ENCODE measurements at places on chromosomes 2 and 18. TPM values are rescaled to one million over a fixed set of nuclear protein-coding genes. Genes with fewer than 3 reads are reported as not detected.

CFAP65 gene
- total RNA-seq, result not detected

CXCR1 gene
- 0.28 TPM for total RNA-seq

CRYBA2 gene
- total RNA-seq, result not detected

MEP1B gene
- not detected for total RNA-seq

ACVR1C gene
- 0.07 TPM for total RNA-seq

LRRTM4 gene
- total RNA-seq, result not detected

MPP4 gene
- 0.88 TPM for total RNA-seq

HOXD1 gene
- not detected for total RNA-seq

RPS27A gene
- total RNA-seq, result 1,417 TPM

DNA sequence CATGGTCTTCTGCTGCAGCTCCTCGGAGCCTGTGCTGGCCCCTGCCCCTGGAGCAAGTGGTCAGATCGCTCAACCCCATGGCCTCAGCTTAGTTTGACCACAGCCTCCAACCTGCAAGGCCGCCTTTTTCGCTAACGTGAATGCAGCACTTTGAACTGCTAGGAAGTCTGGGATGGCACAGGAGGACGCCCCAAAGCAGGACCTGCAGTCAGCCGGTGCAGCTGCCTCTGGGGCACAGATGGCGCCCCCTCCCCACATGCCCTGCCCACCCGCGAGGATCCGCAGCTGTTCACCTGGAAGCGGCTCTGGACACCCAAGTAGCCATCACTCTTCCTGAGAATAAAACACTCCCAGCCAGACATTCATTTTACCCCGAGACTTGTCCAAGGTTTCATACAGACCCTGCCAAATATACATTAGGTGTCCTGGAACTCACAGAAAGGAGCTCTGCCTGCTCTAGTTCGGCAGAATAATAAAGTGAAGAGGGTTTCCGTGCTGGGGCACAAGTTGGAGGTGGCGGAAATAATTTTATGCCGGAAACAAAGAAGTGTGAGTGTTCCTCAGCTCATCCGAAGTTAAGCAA lies 510.1 kb downstream of the EIPR1 start:
- no peak for DNase-seq

DNA sequence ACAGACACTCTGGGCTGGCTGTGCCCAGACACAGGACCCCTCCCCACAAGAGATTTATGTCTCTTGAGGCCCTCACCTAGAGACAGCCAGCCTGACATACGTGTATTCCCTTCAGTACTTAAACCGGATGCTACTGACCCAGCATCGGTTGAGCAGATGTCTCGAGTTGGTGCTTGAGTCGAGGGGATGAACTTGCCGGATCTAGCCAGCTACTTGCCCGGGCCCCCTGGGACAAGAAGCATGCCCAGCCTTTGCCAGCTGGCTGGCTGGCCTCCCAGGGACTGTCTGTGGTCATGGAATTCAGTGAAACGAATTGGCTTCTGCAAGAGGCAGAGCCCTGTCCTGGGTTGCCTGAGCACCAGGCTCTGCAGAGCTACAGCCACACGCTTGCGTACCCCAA lies 36.0 kb downstream of the DNMT3A start:
- DNase-seq, result no peak

DNA sequence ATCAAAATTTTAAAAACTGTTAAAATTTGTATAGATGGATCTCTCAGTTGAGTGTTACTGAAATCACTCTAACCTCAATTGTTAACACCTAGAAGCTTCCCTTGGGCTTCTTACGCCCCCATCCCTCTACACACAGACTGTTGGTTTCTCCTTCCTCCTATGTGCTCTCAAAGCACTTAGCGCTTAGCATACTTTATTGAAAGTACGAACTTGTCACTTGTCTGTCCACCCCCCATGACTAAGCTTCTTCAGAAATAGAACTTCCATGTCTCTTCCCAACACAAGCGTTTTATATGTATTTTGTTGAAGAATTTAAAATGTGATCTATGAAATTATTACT lies 441 bp downstream of the MPHOSPH10 start:
- no peak for DNase-seq

DNA sequence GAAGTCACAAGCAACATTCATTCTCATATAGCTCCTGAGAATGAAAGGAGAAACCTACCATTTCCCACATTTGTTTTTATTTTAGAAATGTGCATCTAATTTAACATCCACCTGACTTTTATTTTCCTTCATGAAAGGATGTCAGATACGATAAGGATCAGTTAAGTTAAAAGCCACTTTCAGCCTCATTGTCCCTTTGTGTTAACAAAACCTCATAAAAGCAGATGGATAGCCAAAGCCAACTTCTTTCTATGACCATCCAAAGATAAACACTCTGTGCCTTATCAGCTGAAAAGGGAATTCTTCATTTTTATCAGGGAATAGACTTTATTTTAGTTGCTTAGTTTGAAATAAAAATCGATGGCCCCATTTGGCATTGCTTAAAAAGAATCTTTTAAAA lies 25.7 kb upstream of the RIT2 start:
- DNase-seq, result no peak

GRCh38 chr2:42951263-42951938 lies 159.0 kb upstream of the HAAO start:
- peak; percentile 64 for DNase-seq

GRCh38 chr18:35811896-35812295 lies 160.6 kb upstream of the RMP24 start:
- DNase-seq, result peak; percentile 42

DNA sequence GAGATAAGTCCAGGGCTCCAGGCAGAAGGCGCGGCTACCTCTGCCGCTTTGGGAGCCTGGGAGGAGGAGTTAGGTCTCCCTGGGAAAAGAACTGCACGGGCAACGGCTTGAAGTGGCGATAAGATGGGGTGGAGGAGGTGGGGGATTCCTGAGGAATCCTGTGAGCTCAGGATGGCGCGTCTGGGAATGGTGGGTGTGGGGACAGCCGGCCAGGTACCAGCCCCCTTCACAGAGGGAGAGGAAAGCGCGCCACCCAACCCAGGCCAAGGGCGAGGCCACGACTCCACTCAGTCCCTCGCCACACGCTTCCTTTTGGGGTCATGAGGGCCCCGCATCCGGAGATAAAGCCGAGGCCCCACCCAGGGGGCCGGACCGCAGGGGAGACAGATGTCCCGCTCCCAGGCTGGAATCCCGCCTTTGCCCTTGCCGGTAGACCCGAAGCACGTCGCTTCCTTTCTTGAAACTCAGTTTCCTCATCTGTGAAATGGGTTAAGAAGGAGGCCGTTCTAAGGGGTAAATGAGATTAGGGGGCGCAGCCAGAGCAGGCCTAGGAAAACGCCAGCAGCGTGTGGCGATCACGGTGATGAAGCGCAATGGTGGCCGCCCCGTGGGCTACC lies 1.7 kb upstream of the CTDSP1 start:
- peak; percentile 84 for DNase-seq

DNA sequence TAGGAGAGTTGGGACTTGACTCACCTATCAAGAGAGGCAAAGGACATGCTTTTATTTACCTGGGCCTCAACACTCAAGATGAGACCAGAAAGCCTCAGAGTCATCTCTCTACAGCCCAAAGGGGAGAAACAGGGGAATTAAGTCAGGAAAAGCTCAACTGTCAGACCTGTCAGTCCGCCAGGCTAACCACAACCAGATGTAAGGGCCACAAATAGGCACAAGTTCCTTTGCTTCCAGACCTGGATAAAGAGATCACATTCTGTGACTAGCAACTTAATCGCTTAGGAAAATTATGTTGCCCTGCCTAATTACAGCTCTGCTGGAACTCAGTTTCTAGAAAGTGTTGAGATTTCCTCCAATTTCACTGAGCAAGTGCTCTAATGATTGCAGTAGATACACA lies 67.9 kb downstream of the ANKRD44 start:
- no peak for DNase-seq

DNA sequence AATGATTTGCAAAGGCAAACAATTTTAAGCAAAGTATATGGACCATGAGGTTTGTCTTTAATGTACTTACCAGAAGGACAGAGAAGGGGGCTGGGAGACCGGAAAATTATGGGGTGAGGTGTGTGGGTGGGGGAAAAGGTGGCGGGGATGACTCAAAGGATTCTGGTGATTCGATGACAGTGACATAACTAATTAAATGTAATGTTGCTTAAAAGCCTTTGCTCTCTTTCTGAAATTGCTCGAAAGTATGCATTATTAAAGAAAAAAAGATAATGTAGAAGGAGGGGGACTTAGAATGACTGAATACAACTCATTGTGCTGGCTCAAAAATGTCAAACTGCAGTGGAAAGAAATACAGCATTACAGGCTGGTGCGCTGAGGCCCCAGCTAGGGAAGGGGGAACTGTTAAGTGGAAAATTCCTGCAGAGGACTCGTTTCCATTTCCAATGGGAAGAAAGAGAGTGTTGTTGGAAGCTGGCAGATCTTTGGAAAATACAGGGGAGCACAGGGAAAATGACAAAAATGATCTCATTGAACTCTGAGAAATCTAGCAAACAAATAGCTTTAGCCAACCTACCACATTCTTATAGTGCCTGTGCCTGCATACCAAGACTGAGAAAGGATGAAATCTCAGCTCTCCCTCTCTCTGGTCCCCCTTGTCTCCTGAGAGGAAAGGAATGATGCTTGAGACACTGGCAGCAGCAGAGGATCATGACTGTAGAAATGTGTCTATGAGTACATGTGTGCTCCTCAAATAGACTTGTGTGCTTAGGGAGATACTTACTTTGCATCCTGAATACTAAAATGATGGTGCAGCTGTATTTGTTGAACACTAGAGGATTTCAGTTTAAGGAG lies 632.4 kb downstream of the NYAP2 start:
- no peak for DNase-seq

- DNase-seq, result no peak
These were observed 5.2 kb downstream of the ANKRD23 start for GRCh38 chr2:96838345-96839292.

GRCh38 chr2:226304308-226304707 lies 495.3 kb downstream of the IRS1 start:
- no peak for DNase-seq

- DNase-seq, result peak; percentile 4
These were observed 1783.9 kb downstream of the SUCLG1 start for GRCh38 chr2:82675186-82675585.

GRCh38 chr2:200262047-200262446 lies 44.4 kb upstream of the SPATS2L start:
- DNase-seq, result no peak

- no peak for DNase-seq
These were observed 233.7 kb downstream of the METTL4 start for GRCh38 chr18:2337552-2338141.

DNA sequence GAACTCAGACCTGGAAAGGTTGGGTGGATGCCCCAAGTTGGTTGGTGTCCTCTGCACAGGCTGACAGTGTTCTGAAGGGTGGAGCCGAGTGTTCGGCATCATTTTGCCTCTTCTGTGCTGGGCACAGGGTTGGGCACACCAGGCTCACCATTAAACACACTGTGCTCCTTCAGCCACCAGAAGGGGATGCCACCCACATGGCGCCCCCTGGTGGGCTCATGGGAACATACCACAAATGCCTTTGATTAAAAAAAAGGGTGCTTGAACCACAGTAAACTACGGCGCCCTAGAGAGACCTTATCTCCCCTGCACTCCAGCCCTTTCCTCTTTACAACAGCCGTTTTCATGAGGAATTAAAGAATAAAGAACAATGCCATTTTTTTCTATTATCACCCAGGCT lies 89.4 kb downstream of the CELF4 start:
- DNase-seq, result no peak

GRCh38 chr2:55887901-55888624 lies 35.5 kb downstream of the EFEMP1 start:
- peak; percentile 91 for DNase-seq

- DNase-seq, result peak; percentile 17
These were observed 106.4 kb upstream of the CCDC85A start for GRCh38 chr2:56077359-56077915.

- no peak for DNase-seq
These were observed 15.8 kb downstream of the CWC22 start for GRCh38 chr2:179991344-179991743.

DNA sequence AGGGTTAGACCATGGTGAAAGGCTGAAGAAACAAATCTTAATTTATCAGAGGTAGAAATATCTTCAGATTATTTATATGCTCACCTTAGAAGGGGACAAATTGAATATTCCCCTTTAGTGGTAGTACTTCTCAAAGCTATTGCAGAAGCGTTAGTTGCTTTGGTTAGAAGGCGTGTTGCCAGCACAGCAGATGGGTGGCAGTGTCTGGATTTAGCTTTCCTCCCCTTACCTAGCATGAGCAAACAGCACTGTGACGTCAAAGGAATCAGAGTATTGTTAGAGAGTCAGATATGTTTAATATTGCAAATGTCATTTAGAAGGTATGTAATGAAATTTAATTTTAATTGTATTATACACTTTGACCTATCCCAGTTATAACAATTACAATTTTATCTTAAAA lies 27.2 kb upstream of the GALR1 start:
- no peak for DNase-seq

DNA sequence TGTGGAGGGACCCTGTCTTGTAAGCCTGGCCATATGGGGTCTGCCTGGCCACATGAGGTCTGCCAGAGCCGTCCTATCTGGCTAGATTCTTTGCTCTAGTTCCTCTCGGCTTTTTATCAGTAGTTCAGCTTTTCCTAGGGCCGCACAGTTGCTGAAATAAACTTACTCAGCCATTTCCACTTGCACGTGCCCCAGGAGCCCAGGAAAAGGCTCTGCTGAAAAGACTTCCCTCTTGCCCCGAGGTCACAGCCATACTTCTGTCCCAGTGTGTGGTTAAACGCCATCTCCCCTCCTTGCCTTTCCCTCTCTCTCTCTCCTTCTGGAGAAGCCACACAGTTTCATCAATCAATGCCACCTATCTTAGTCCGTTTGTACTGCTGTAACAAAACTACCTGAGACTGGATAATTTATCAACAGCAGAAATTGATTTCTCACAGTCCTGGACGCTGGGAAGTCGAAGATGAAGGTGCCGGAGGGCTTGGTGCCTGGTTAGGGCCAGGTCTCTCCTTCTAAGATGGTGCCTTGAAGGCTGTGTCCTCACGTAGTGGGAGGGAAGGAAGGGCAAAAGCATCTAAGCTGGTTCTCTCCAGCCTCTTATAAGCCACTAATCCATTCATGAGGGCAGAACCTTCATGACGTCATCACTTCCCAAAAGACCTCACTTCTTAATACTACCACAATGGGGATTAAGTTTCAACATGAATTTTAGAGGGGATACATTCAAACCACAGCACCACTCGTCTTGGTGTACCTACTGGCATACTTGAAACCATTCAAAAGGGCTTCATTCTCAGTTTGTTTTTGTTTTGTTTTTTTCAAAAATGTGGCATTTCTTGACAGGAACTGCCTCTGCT lies 11.2 kb upstream of the GALM start:
- no peak for DNase-seq

DNA sequence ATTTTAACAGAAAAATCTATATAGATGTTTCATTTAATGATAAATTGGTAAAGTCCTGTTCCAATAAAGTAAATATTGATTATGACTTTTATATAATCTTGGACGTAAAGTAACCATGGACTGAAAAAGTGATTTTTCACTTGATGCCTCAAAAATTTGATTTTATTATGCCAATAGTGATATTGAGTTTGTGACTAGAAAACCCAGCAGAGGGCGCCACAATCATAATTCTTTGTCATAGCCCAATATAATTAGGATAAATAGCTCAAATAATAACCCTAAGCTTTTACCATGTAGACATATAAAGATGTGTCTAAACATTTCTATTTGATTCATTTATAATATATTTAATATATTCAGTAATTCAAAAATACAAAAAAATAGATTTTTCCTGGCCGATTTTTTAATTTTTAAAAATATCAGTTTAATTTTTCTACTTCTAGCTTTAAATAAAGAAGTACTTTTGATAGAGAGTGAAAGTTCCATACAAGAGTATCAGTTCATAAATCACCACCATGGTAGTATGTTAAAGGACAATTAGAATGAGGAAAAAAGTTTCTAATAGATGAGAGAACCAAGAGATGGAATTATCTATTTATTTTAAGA lies 30.7 kb downstream of the CAMKMT start:
- peak; percentile 9 for DNase-seq

- peak; percentile 43 for DNase-seq
These were observed 122.6 kb downstream of the PLB1 start for GRCh38 chr2:28618221-28619141.
